IPS-NIHi11 (cell line): ENCODE measurements at places on chromosomes 1 and 21.

DNA sequence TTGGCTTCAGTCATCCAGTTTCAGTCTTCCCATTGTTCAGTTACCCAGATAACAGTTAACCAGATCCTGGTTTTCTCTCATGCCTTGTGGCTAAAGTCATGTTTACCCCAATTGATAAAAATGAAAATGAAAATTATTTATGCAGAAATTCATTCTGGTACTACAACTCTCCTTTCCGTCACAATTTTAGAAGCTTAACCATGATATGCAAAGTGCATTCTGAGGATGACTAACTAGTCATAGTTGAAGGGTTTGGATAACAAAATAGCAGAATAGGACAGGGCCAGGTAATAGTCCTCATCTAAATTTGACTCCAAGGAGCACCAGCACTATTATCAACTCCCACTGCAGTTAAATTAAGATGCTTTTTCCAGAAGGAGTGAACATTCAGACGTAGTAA, 94.7 kb downstream of the NTMT2 start:
- DNase-seq = no peak

DNA sequence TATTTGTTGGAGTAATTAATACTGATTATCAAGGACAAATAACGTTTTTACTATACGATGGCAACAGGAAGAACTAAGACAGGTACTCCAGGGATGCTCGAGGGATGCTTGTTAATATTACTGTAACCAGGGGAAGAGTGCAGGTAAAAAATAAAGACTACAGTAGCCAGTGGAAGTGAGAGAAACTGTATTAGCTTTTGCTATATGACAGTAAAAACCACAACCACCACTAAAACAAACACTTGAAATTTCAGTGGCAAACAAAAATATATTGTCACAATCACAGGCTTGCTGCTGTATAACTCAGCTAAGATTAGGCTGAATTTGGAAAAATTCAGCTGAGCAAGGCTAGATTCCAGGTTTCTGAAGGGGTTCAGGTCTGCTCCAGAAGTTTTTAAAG, 812.6 kb upstream of the ADGRL4 start:
- DNase-seq = no peak

GRCh38 chr1:71835442-71835813, 446.9 kb downstream of the NEGR1 start:
- DNase-seq = no peak

DNA sequence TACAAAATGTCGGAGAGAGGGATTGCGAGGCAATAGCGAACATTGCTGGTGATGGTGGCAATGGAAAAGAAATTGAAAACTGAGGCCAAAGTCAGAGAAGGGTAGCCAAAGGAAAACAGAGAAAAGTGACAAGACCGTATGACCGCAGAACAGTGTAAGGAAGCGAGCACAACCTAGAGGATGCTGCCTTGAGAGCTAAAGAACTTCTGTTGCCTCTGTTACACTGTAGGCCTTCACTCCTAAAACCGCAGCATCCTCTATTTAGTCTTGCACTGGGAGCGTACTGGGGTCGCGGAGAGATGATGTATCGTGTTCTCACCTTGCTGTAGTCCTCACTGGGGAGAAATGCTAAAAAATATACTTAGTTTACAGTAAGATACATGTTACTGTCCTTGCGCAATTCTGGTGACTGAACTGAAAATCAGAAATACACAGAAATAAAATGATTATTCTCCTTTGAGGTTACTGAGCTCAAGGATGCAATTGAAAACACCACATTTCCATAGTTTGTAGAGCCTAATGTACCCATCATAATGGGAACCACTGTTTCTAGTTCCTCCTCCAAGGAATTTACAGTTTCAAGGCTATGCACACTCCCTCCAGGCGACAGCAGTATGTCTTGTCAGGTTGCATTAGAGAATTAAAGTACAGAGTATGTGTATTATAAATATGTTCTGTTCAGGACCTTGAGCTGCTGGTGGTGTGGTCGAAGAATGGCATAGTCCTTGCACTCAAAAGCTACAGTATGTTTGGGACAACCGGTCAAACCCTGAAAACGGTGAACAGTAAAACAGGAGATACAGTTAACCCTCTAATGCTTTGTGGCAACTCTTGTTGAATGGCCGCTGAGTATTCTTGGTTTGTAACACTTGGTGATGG, 1.3 kb downstream of the NEK7 start:
- DNase-seq = no peak

GRCh38 chr1:65054481-65054880, 88.1 kb upstream of the JAK1 start:
- no peak for DNase-seq

- peak; percentile 62 for DNase-seq
Measured at GRCh38 chr1:220879509-220880361, 492 bp downstream of the HLX start.

GRCh38 chr21:44425895-44426662, 29.2 kb upstream of the LRRC3 start:
- DNase-seq = peak; percentile 4

GRCh38 chr1:197213193-197213592, 54.9 kb upstream of the CRB1 start:
- DNase-seq = no peak

DNA sequence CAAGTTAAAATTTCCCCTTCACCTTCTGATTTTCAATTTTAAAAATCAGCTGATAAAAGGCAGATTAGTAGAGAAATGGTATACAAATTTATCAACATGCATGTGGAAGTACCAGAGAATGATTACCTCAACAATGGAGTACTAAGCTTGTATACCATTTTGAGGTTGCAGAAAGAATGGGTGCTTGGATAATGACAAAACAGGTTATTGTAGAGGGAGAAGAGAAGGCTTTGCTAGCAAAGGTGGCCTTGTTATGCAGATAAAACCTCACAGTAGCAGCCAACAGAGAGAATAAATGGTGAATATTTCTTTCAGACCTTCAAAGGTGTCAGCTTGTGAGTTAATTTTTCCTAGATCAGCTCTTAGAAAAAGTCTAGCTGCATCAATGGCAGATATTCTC, 1174.9 kb upstream of the ADGRL4 start:
- no peak for DNase-seq

DNA sequence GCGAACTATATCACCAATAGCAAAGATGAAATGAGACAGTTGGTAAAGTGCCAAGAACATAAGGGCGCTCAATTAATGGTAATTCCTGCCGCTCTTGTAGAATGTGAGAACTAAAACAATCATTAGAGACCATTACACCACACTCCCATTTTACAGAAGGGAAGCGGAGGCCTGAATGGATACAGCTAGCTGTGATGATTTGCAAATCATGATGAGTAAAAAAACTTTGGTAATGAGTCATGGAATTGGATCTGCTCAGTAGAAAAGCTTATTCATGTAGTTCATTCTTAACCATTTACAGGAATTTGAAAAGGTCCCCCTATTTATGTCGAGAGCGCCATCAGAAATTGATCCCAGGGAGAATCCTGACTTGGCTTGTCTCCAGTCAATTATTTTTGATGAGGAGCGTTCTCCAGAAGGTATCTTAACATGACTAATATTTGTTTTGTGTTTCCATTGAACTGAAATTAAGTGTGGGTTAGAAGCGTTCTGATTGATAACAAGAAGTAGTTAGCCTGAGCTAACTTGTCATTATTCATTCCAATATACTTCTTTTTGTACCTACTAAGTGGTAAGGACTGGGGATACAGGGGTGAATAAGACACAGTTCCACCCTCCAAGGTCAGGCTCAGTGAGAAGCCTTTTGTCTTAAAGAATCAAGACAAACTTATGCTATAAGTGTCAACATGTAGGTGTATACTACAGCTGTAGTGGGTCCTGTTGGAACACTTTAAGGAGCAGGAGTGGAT, 812 bp downstream of the TTC4 start:
- no peak for DNase-seq

DNA sequence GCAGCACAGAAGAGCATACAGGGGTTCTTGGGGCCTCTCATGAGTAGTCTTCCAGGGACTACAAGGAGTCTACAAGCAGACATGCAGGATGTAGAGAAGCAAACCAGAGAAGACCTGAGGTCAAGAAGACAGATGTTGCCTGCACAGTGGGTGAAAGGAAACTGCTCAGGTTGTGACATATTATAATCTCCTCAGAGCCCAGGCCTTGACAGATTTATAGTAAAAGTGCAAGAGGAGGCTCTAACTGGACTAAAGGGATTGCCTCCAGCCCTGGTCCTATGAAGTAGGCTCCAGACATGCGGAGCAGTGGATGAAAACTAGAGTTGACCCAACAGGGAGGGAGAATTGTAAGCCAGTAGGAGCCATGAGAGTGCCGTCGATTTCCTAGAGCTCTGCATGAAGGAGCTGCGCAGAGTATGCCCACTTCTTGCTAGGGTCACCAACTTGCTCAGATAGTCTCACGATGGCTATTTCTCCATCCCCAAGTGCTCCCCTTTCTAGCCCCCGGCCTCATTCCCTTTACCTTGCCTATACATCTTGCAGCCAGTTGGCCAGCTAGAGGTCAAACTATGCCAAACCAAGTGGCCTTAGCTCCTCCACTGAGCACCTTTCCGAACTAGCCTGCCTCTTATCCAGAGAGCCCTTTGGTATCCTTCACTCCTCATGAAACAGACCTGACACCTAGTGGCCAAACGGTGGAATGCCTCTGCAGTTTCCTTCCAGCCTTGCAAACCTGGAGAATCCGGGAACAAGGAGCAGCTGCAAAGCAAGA, 36.2 kb upstream of the IPO9 start:
- peak; percentile 89 for DNase-seq

- peak; percentile 26 for DNase-seq
Measured at GRCh38 chr1:100896481-100896982, 642 bp downstream of the SLC30A7 start.

DNA sequence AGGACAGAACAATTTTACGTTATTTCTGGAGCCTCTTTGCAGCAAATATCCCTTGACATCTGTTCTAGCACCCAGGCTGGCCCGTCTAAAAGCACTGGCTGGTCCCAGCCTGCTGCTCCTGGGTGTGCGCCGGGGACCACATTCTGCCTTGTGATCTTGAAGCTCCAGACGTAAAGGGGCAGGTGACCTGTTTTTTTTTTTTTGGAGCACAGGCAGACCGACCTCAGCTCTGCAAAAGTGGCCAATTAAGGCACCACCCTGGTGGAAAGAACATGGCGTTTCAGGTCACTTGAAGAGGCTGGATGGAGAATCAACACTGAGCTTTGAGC, 13.8 kb upstream of the CAMTA1 start:
- no peak for DNase-seq

DNA sequence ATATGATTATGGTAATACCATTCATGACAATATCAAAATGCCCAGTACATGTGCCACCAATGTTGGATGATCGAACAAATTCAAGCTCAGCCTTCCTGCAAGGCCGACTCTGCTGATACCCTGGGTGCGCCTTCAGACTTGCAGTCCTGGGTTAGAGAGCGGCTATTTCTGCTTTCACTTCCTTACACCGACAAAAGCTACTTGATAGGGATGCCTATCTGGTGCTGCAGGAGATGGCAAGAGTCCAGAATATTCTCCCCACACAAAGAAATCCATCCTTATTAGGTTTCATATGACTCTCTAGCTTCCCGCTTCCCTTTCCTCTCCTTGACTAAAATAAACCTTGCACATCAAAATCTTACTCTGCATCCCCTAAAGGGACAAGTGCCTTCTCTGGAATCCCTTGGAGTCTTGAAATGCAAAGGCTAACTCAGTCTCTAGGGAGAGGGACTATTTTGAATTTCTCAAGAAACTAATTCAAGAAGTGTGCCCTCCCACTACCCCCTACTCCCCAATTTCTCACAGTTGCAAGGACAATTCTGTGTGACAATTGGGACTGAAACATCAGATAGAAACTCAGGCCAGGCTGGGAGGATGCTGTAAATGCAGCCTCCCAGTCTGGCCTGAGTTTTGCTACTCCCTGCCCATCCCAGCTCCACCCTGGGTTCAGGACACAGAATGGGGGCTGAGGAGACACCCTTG, 103.1 kb upstream of the USP24 start:
- no peak for DNase-seq

DNA sequence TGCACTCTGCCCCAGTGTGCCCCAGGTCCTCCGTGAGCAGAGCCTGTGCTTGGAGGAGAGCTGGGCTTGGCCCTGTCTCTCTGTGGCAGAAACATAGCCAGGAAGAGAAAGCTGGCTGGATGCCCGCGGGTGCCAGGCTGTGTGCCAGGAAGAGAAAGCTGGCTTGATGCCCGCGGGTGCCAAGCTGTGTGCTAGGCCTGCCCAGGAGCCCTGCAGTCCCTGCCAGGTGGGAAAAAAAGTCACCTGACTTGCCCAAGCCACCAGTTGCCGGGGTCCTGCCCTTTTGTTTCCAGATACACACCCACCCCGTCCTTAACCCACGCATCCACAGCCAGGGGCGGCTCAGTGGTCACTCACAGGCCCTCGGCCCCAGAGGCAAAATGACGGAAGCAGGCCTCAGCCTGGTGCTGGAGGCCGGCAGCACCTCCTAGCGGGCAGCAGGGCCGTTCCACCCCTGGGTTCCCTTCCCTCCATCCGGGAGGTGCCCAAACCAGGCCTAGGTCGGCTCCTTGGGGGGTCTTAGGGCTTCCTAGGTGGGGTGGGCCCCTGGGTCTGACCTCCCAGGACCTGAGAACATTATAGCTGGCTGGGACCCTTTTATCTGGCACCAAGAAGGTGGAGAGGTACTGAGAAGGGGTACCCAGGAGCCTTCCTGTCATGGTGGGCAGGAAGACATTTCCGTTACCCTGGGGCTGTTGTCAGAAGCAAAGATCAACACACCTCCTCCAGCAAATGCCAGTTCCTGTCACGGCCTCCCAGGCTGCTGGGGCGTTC, 9.1 kb downstream of the ITGB2 start:
- no peak for DNase-seq

- DNase-seq = no peak
Measured at GRCh38 chr21:24418671-24419070, 1188.6 kb downstream of the MRPL39 start.

- DNase-seq = no peak
Measured at GRCh38 chr1:226731257-226731893, 7.7 kb downstream of the ITPKB start.

DNA sequence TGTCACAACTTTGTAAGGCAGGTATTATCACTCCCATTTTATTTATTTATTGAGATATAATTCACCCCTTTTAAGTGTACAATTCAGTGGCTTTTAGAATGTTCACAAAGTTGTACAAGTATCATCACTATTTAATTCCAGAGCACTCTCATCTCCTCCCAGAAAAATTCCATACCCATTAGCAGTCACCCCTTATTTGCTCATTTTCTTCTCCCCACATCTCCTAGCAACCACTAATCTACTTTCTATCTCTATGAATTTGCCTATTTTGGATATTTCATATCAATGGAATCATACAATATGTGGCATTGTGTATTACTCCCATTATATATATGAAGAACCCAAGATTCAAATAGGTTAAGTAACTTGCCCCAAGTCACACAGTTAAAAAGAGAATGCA, 7.0 kb downstream of the DSTYK start:
- DNase-seq = no peak

GRCh38 chr1:192846950-192847349, 38.1 kb downstream of the RGS2 start:
- DNase-seq = no peak

- DNase-seq = no peak
Measured at GRCh38 chr1:197321811-197322210, 53.8 kb downstream of the CRB1 start.

GRCh38 chr1:9687120-9687873, 35.8 kb downstream of the PIK3CD start:
- peak; percentile 90 for DNase-seq
